ENCODE measurements at places on chromosomes 3 and 15.

DNA sequence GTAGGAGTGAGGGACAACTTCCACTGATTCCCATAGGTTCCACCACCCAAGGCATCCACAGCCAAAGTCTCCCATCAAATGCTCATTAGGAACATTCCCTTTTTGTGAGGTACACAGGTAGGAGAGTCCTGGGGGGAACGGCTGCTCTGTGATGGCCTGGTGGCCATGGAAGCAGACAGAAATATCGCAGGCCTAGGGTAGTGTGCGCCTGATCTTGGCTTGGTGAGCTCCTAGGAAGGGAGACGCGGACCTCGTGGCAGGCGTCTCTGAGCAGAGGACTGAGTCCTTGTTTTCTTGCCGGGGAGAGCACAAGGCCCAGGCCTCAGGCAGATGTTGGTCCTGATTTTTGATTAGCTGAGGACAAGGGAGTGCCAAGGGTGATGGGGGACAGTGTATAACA, 99.5 kb downstream of the SNRPN start:
- no peak for DNase-seq

DNA sequence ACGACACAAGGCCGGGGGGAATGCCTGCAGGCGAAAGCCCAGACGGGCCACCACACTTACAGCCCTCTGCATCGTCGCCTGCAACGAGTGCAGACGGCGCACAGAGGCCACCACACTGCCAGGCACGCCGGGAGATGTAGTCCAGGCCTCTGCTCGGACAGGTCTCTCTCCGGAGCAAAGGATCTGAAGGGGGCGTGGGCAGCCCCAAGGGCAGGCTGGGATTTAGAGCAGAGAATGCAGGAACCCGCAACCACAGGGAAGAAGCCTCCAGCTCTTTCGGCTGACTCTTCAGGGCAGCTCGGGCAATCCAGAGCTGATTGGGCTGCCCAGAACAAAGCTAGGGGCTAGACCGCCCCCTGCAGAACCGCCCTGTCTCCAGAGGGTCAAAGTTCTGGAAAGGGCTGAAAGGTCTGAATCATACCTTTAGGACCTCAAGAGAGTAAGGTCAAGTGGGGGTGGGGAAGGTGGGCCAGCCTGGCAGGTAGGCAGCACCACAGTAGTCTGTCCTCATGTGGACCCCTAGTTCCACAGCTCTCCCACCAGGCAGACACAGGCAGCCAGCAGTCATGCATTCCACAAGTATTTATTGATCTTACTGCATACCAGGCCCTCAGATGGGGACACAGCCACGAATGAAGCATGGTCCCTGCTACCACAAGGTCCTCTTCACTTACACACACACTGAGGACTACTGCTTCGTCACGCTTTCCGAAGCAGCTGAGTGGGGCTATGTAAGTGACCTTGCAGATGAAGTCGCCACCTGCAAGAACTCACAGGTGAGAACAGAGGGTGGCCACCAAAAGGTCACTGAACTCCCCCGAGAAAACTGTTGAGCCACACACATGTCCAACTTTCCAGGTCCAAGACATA, at the start of gene AMT:
TSS of gene AMT (minus strand) at position 95 of the 870 bp plus-strand sequence. CDS start at position 72, 23 bp downstream.
- no peak for DNase-seq

- DNase-seq: no peak
Observed at GRCh38 chr3:104873331-104873730, 493.4 kb upstream of the ALCAM start.

- DNase-seq: no peak
Observed at GRCh38 chr3:162094301-162094700, 597.7 kb downstream of the OTOL1 start.

DNA sequence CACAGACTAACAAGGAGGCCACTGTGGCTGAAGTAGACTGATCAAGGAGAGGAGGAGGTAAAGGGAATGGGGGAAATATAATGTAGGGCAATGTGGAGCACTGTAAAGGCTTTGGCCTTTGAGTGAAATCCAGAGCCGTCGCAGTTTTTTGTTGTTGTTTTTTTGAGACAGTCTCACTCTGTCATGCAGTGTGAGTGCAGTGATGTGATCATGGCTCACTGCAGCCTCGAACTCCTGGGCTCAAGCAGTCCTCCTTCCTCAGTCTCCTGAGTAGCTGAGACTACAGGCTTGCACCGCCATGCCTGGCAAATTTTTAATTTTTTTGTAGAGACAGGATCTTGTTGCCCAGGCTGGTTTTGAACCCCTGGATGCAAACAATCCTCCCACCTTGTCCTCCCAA, 32.2 kb downstream of the PPP4R2 start:
- no peak for DNase-seq

DNA sequence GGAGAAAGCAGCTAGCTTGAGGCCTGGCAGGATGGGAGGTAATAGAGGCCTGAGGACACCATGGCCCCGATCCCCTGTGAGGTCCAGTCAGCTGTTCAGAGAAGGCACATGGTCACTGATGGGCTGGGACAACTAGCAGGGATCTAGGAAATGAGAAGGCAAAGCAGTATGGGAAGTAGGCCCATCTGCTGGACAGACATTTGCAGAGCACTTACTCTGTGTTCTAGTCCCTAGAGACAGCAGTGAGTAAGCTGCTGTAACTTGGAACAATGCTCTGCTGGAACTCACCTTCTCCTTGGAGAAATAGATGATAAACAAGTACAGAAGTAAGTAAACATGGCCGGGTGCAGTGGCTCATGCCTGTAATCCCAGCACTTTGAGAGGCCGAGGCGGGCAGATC, 7.1 kb downstream of the ECE2 start:
- DNase-seq: no peak

DNA sequence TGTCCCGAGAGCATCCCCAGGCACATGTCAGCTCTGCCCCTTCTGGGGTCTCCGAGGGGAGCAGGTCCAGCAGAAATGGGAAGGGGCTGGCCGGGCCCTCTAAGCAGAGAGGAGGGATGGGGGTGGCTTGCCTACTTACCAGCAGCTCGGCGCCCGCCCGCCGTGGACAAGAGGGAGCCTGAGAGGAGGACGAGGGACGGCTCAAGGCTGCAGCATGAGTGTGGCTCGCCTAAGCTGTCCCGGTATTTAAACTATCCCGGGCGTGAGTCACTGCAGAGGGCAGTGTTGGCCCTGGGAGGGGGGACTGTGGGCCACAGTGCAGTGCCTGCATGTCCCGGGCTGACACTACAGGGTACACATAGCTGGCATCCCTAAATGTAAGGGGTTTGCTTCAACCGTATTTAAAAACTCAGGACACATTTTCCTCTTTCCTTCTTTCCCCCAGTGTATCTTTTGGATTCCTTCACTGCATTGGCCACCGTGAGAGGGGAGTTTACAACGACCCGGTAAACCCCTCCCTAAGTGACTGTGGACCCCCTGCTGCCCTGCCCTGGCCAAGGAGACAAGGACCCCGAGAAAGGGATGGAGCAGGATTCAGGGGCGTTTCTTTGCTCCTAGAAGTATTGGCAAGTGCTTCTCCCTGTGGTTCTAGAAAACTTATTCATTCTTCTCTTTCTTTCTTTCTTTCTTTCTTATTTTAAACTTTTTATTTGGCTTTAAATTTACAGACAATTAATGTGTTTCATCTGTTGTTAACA, at the start of gene LRRC15:
TSS of gene LRRC15 (minus strand) at position 222 of the 758 bp plus-strand sequence. CDS start 8,700 bp downstream, outside the sequence.
- no peak for DNase-seq

DNA sequence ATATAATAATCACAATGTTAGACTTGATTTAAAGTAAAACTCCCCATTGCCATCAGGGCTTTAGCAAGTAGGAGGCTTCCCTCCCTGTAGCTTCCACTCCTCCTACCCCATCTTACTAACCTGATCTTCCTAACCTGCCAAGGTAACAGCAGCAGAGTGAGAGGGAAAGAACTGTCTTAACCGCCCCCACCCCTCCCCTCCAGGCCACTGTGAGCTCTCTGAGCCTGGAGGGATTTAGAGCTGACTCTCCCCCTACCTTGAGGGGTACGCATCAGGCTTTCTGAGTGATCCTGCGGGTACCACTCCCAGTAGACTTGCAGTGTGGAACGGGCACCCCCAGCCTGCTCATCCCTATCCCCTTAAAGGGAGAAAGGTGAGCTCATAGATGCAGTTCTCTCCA, 11.4 kb upstream of the PRSS50 start:
- DNase-seq: no peak

DNA sequence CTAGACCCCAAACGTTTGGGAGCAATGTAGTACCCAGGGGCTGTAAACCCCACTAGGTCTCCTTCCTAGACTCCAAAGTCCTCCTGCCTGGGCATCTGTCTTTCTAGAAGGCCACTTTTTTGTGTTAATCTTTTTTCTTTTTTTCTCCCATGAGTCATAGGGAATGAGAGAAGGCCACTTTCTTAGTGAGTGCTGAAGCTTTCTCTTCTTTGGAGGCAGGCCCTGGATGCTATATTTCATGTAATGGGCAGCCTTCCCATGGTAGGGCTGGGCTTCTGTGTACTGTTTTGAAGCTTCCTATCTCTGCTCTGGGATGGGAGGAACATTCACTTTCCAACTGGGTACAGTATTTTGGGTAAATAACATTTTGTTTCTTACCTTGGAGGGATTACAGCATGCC, 15.2 kb upstream of the RTP2 start:
- no peak for DNase-seq

DNA sequence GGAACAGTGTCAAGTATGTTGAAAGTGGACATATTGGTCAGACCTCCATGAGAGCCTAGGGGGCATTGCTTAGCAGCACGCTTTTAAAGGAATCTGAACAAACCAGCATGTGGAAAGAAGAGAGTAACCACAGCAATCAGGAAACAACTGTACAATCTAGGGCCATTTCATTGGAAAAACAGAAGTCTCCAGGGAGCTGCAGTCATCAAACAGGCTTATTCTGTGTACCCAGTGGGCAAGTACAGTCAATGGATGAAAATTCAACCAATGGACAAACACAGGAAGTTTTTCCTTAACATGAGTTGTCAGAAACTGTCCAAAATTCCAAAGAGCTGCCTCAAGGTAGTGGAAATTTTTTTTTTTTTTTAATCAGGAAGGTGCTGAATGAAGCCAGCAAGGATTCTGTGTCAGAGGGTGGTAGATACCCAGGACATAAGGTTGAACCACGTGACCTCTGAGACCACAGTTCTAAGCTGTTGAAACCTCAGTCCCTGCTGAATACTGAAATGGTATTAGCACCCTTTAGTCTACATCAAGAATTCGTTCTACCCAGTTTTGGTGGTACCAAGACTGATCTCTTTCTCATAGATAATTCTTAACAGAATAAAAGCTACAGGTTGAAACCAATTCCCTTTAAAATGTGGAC, 4.4 kb upstream of the DLG1 start:
- no peak for DNase-seq

DNA sequence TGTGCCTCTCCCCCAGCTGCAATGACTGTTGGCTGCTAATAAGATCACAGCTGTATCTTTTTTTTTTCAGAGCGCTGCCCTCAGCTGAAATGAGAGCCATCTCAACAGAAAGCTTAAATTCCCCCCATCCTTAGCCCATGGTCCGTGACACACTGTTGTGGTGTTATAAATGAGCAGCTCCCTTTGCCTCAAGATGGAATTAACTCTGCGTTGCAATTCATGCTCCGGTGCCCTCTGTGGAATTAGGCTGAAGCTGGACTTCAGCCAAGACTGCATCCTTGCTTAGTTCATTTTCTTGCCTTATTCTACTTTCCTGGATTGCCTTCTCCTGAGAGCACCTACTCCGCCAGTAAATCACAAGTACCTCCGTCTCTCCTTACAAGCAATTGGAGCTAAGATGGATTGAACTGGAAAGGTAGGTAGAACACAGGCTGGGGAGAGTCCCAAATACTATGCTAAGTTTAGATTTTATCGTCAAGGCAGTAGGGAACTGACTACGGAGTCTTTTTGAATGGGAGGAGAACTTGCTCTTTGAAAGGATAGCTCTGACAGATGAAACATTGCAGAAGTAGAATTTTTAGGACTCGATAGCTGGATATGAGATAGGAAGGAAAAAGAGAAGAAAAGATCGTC, 39.0 kb upstream of the THRB start:
- DNase-seq: no peak

DNA sequence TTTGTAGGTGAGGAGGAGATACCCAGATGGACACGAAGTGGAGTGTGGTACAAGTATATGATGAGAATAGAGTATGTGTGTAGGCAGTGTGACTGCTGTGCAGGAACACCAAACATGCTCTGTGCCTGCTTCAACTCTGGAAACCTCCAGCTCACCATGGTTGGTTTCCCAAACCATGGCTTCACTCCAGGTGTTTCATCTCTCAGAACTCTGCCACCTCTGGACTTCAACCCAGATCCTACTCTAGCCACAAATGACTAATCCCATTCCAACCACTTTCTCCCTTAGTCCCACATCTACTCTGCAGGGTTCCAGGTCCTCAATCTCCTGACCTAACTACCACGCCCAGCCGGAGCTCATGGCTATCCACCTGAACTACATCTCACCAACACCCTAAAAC, 102.1 kb downstream of the RYK start:
- DNase-seq: no peak

GRCh38 chr3:81476692-81477091, 284.8 kb downstream of the GBE1 start:
- no peak for DNase-seq

DNA sequence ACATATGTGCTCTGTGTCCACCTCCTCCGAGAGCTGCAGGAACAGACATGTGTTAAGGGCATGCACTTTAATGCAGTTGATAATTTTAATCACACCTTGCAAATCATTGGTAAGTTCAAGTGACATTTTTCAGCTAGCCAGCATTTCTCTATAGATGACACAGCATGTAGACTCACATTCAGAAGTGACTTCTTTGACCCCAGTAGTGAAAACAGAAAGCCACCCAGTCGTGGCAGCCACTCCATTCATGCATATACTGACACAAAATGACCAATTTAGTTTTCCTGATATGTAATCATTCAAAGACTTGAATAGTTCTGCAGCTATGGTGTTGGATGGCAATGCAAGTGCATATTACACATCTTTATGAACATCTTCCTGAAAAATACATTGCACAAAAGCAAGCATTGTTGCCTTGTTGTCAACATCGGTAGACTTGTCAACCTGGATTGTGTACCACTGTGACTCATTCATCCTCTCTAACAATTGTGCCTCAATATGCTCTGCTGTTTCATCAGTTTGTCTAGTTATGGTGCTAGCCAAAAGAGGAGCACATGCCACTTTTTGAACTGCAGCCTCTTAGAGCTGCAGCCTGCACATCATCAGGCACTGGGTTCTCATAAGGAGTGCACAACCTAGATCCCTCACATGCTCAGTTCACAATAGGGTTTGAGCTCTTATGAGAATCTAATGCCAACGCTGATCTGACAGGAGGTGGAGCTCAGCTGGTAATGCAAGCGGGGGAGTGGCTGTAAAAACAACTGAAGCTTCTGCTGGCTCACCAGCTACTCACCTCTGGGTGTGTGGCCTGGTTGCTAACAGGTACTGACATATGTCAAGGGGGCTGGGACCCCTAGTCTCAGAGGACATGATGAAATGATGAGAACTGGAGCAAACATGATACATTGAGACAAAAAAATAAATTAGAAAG, 622.0 kb downstream of the PYDC2 start:
- no peak for DNase-seq

DNA sequence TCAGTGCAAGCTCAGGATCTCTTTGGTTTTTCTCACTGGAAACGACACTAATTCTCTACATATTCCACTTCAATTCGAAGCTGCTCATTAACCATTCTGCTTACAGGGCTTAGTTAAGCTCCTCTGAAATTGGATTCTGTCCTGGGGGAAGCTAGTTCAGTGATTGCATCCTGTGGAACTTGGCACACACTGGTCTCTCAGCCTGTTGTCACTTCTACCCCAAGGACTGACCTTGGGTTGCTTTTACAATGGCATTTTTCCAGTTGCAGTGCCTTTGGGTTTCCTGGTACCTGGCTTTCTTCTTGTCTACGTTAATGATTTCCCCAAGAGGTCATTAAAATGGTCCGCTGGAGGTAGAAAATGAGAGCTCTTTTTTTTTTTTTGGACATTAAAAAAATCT, 33.3 kb upstream of the GABRB3 start:
- no peak for DNase-seq
